ENCODE measurements at places on chromosomes 3 and 15.
A peak's percentile ranks its signal among the peaks of the same experiment; 100 is the strongest.

GRCh38 chr3:154062513-154062912 is 58.7 kb upstream of the ARHGEF26 start:
- no peak for DNase-seq

GRCh38 chr15:59838900-59839299 is 149.8 kb upstream of the BNIP2 start:
- DNase-seq: no peak

DNA sequence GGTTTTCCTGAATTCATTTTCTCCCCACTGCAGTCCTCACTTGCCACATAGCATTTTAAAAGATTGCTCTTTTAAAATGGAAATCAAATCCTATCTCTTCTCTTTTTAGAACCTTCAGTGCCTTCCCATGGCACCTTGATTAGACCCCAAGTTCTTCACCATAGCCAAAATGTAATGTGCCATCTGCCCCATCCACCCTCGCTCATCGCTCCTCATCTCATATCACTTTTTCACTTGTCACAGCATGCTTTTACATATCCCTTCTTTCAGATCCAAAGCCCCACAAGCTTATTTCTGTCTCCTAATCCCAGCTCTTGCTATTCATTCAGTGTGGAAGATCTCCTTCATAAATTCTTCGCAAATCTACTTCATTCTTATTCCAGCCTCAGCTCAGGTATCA is 161.7 kb downstream of the CD47 start:
- no peak for DNase-seq

DNA sequence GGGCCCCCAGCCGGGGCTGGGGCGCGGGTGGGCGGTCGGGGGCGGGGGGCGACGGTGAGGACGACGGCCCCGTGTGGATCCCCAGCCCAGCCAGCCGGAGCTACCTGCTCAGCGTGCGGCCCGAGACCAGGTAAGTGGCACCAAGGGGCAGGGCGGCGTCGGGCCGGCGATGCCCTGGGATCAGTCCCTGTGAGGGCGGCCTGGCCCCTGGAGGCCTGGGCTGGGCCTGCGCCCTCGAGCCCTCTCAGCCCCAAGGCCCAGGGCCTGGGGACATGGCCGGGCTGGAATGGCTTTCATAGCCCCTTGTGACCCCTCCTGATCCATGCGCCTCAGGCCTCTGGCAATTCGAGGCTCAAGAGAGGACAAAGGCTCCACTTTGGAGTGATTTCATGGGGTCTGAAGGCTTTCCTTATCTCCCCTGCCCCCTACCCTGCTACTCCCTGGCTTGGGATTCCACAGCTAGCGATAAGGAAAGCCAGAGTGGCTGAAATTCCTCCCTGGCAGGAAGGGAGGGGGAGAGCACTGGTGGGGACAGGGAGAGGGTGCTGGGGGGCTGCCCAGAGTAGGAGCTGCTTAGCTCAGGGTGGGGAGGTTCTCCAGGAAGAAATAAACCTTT is 418 bp downstream of the ALPK3 start:
- DNase-seq: no peak

- no peak for DNase-seq
These were observed 272.8 kb upstream of the TTC14 start for GRCh38 chr3:180329187-180329586.

- DNase-seq: no peak
These were observed 139.2 kb upstream of the MEF2A start for GRCh38 chr15:99426431-99427105.

DNA sequence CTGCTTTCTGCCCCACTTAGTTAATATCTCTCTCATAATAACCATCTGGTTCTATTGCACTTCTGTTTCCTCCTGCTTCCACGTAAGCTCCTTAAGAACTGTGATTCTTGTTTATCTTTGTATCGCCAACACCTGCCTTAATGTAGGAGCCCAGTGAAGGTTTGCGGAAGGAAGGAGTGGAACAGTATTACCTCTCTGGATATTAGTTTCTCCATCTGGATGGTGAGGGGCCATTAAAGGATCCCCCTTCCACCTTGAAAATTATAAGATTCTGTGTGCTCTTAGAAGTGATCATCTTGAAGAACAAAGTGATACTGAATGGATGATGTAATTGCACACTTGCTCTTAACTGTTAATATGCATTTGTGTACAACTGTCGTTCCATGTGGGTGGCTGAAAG is 2.2 kb downstream of the CHRNA5 start:
- no peak for DNase-seq

DNA sequence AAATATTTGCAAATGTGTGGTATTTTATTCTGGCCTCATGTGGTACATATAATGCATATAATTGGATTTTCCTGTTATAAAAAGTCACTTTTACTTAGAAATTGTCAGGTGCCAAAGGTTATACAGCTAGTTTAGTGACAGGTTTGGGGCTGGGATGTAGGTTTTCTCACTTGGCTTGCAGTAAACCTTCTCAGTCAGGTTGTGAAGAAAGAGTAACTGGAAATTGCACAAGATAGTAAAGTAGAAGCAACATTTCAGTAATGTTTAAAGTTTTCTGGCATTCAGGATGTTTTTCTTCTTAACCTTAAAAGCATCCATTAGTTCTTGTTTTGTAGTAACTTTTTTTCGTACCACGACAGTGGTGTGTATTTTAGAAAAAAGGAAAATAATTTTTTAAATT is 53.9 kb downstream of the MEF2A start:
- no peak for DNase-seq

- peak; percentile 69 for DNase-seq
These were observed 101.1 kb downstream of the DAPK2 start for GRCh38 chr15:63945007-63945788.

DNA sequence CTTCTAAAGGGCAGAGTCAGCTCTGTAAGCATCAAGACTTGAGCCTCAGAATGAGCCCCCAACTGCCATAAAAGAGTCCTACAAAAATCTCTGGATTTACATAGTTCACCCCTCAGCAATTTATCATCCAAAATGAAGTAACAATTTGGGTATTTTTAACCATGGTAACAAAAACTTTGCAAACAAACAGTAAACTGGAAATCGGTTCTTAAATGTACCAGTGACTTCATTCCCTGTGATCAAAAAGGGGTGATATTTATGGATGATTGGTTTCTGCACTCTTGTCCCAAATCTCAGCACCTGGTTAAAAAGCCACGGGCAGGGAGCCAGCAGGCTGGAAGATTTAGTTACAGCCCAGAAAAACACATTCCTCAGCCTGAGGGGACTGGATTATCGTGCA is 73.6 kb downstream of the TFG start:
- no peak for DNase-seq

GRCh38 chr15:73346735-73347312 is 21.9 kb downstream of the HCN4 start:
- peak; percentile 43 for DNase-seq

GRCh38 chr3:159586571-159587202 is 401.9 kb upstream of the IL12A start:
- peak; percentile 26 for DNase-seq

GRCh38 chr15:80455668-80456442 is 51.7 kb downstream of the ARNT2 start:
- DNase-seq: peak; percentile 88

GRCh38 chr3:159928666-159929065 is 60.0 kb upstream of the IL12A start:
- DNase-seq: peak; percentile 98

DNA sequence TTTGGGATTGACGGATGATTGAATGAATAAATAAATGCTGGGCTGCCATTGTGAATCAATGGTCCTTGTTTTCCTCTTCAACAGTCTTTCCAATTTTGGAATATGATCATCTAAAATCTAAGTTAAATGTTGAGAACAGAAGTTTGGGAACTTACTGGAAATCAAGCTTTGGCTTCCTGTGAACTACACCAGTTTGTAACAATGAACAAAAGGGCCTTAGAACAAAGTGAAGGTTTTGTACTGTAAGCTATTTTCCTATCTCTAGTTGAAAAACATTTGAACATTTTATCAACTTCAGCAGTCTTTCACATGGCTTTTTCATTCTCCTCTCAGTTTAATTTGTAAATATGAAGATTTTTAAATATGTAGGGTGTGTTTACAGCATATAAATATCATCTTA is 66.3 kb downstream of the RUBCN start:
- no peak for DNase-seq

GRCh38 chr3:150216866-150217600 is 191.1 kb upstream of the TSC22D2 start:
- DNase-seq: no peak

DNA sequence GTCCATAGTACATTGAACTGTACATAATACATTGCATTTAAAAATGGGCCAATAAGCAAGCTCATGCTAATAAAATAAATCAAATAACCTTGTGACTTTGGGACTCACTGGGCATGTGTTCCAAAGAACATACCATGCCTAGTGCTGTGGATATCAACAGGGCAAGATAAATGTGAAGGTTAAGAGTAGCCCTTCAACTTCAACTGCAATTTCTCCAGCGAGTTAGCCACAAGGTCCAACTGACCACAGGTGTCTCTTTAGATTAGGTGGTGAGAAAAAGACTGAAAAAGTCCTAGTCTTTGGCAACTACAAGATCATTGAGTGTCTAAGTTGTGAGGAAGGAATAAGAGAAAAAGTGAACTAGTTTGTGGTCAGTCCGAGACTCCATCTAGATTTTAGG is 78.3 kb upstream of the ATP11B start:
- no peak for DNase-seq

- no peak for DNase-seq
These were observed 132.9 kb upstream of the LRIG1 start for GRCh38 chr3:66633402-66634381.

DNA sequence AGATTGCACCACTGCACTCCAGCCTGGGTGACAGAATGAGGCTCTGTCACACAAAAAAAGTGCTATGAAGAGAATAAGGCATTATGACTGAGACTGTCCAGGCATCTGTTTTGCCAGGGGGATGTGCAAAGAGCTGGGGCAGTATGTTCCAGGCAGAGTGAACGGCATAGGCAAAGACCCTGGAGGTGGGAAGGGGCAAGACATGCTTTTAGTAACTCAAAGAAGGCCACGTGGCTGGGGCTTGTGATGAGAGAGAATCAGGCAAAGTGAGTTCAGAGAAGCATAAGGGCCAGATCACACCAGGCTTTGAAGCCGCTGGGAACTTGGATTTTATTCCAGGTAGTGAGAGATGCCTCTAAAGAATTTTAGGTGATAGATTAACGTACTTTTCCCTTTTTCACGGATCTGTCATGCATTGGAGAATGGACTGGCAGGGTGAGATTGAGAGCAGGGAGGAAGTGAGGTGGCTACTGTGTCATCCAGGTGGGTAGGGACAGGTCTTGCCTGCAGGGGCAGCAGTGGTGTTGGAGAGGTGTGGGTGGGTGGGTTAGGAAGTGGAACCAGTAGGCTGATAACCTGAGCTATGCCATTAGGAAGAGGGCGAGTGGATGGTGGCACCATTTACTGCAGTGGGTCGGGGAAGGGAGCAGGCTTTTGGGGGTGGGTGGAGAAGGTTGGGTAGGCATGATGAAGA is 31.7 kb downstream of the ATP2B2 start:
- DNase-seq: no peak

GRCh38 chr3:127998596-127998995 is 53.6 kb upstream of the SEC61A1 start:
- no peak for DNase-seq

DNA sequence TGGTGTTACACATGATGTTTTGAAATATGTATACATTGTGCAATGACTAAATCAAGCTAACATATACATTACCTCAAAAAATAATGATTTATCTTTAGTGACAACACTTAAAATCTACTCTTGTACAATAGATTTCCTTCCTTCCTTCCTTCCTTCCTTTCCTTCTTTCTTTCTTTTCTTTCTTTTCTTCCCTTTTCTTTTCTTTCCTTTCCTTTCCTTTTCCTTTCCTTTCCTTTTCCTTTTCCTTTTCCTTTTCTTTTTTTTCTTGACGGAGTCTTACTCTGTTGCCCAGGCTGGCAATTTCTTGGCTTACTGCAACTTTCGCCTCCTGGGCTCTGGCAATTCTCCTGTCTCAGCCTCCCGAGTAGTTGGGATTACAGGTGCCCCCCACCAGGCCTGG is 170.5 kb downstream of the NLGN1 start:
- DNase-seq: no peak

GRCh38 chr15:51180011-51180410 is 85.3 kb upstream of the TNFAIP8L3 start:
- no peak for DNase-seq

All from foreskin fibroblast (primary cell).